Hepatocyte (in vitro differentiated cells): ENCODE measurements at places on chromosomes 4 and X. TPM values are rescaled to one million over a fixed set of nuclear protein-coding genes. Genes with fewer than 3 reads are reported as not detected.
A peak's percentile ranks its signal among the peaks of the same experiment; 100 is the strongest.

GRCh38 chr4:138805736-138806135 is 209.8 kb upstream of the NOCT start:
- no peak overlapping the region for H3K4me3 ChIP-seq
- no peak for DNase-seq
- peaks cover 16% of the 10 kb centered on the region for H3K4me1 ChIP-seq
- H3K27ac ChIP-seq, result no peak overlapping the region
- peaks cover 5% of the 10 kb centered on the region for H3K27me3 ChIP-seq
- H3K36me3 ChIP-seq, result no peaks in the 10 kb centered on the region

Gene GRK4
- 5.5 and 6.1 TPM in 2 replicates for polyA plus RNA-seq

- peaks cover 4% of the 10 kb centered on the region for H3K27me3 ChIP-seq
- DNase-seq, result peak; percentile 76
- no peak overlapping the region for H3K27ac ChIP-seq
- H3K4me1 ChIP-seq, result no peaks in the 10 kb centered on the region
These were observed 118.2 kb upstream of the KIT start for GRCh38 chr4:54539500-54540029.

- H3K4me1 ChIP-seq, result no peaks in the 10 kb centered on the region
- no peak overlapping the region for H3K27ac ChIP-seq
- no peak overlapping the region for H3K4me3 ChIP-seq
- H3K36me3 ChIP-seq, result no peaks in the 10 kb centered on the region
- H3K27me3 ChIP-seq, result no peaks in the 10 kb centered on the region
These were observed 46.3 kb downstream of the TBCK start for GRCh38 chr4:106269711-106270110.

GRCh38 chr4:5368426-5368825 is 317.1 kb downstream of the STK32B start:
- no peak overlapping the region for H3K4me3 ChIP-seq
- no peaks in the 10 kb centered on the region for H3K4me1 ChIP-seq
- H3K27me3 ChIP-seq, result no peaks in the 10 kb centered on the region
- DNase-seq, result no peak

GRCh38 chr4:3729188-3729881 is 36.9 kb upstream of the ADRA2C start:
- H3K36me3 ChIP-seq, result no peaks in the 10 kb centered on the region
- no peak overlapping the region for H3K27ac ChIP-seq
- H3K27me3 ChIP-seq, result peaks cover 15% of the 10 kb centered on the region

DNA sequence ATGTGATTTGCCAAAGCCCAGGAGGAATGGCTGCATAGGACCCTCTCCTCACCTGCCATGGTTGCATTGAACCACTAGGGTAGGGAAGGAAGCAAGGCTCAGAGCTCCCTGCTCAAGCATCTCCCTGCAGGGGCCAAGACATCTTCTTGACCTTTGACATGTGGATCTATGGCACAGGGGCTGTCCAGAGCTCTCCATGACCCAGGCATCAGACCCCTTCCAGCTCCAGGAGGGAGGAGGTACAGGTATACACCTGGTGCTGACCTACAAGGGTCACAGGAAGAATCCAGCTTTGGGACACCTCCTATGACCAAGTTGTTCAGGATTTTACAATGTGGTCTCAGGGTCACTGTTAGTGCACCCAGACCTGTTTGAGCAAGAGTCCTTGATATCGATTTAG is 23.2 kb upstream of the ASMTL start:
- H3K27ac ChIP-seq, result no peak overlapping the region
- no peaks in the 10 kb centered on the region for H3K27me3 ChIP-seq
- H3K36me3 ChIP-seq, result no peaks in the 10 kb centered on the region

DNA sequence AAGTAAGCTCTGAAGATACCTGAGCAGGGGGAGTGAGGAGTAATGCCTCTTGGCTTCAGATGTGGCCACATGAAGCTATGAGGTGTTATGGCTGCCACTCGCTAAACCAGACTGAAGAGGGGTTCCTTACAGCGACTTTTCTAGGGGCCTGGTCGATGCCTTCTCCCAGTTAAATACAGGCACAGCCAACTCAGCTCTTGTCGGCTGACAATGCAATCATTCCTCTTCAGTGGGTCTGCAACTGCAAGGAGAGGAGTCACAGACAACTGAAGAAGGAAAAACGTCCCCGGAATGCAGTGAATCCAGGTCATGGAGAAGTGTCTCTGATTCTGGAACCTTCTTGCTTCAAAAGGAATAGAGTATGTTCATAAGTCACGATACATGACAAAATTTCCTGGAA is 106.4 kb downstream of the RNF150 start:
- no peaks in the 10 kb centered on the region for H3K4me1 ChIP-seq
- no peak overlapping the region for H3K4me3 ChIP-seq
- no peaks in the 10 kb centered on the region for H3K36me3 ChIP-seq
- H3K27me3 ChIP-seq, result no peaks in the 10 kb centered on the region
- DNase-seq, result no peak
- H3K27ac ChIP-seq, result no peak overlapping the region

GRCh38 chr4:101651778-101652177 is 138.8 kb upstream of the BANK1 start:
- no peak overlapping the region for H3K27ac ChIP-seq
- H3K4me1 ChIP-seq, result no peaks in the 10 kb centered on the region
- no peaks in the 10 kb centered on the region for H3K36me3 ChIP-seq
- H3K4me3 ChIP-seq, result no peak overlapping the region
- no peaks in the 10 kb centered on the region for H3K27me3 ChIP-seq
- no peak for DNase-seq

Gene DCHS2
- 0.01 and 0.12 TPM in 2 replicates for polyA plus RNA-seq

GRCh38 chr4:128241425-128241913 is 46.1 kb downstream of the PGRMC2 start:
- H3K4me1 ChIP-seq, result no peaks in the 10 kb centered on the region
- peak overlapping the region; percentile 64 for H3K27ac ChIP-seq
- no peaks in the 10 kb centered on the region for H3K36me3 ChIP-seq
- H3K27me3 ChIP-seq, result no peaks in the 10 kb centered on the region
- H3K4me3 ChIP-seq, result no peak overlapping the region

Gene ATP8A1
- polyA plus RNA-seq, result 3.3 and 4.4 TPM in 2 replicates

Gene ZMAT1
- 1.5 and 2.3 TPM in 2 replicates for polyA plus RNA-seq

GRCh38 chrX:106935175-106935574 is 15.0 kb downstream of the CLDN2 start:
- no peak overlapping the region for H3K4me3 ChIP-seq
- no peaks in the 10 kb centered on the region for H3K36me3 ChIP-seq
- peaks cover 5% of the 10 kb centered on the region for H3K4me1 ChIP-seq
- no peak overlapping the region for H3K27ac ChIP-seq

DNA sequence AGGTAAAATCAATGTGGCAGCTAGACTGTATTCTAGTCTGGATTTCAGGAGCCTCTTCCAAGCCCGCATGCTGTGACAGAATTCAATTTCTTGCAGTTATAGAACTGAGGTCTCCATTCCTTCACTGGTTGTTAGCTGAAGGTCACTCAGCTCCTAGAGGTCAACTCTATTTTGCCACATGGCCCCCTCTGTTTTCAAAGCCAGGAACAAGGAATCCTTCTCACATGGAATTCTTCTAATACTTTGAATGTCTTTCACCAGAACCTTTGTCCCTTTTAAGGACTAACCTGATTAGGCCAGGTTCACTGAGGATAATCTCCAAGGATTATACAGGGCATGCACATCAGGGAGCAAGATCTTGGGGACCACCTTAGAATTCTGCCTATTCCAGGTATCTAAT is 23.4 kb upstream of the MMRN1 start:
- no peaks in the 10 kb centered on the region for H3K4me1 ChIP-seq
- H3K4me3 ChIP-seq, result no peak overlapping the region
- no peak for DNase-seq
- H3K27me3 ChIP-seq, result no peaks in the 10 kb centered on the region
- H3K27ac ChIP-seq, result no peak overlapping the region
- no peaks in the 10 kb centered on the region for H3K36me3 ChIP-seq

DNA sequence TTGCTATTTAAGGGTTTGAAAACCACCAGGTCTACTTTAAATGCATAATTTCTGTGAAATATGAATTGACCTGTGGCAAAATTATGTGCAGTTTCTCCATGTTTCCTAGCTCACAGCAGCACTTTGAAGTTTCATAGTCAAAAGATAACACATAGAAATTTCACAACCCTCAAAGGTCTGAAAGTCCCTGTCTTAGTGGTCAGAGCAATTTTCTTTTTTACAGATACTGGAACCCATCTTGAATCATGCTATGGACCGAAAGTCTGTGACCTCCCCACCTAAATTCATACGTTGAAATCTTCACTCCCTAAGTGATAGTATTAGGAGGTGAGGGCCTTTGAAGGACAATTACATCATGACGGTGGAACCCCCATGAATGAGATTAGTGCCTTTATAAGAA is 240.4 kb upstream of the BMP3 start:
- H3K4me3 ChIP-seq, result no peak overlapping the region
- no peak overlapping the region for H3K27ac ChIP-seq
- no peak for DNase-seq
- H3K36me3 ChIP-seq, result no peaks in the 10 kb centered on the region

- no peaks in the 10 kb centered on the region for H3K27me3 ChIP-seq
- H3K36me3 ChIP-seq, result no peaks in the 10 kb centered on the region
- DNase-seq, result no peak
- peak overlapping the region; percentile 28 for H3K27ac ChIP-seq
- H3K4me3 ChIP-seq, result no peak overlapping the region
These were observed 124.9 kb downstream of the PTTG2 start for GRCh38 chr4:38084877-38085711.

Gene NDNF
- polyA plus RNA-seq, result 13.6 and 19.5 TPM in 2 replicates

DNA sequence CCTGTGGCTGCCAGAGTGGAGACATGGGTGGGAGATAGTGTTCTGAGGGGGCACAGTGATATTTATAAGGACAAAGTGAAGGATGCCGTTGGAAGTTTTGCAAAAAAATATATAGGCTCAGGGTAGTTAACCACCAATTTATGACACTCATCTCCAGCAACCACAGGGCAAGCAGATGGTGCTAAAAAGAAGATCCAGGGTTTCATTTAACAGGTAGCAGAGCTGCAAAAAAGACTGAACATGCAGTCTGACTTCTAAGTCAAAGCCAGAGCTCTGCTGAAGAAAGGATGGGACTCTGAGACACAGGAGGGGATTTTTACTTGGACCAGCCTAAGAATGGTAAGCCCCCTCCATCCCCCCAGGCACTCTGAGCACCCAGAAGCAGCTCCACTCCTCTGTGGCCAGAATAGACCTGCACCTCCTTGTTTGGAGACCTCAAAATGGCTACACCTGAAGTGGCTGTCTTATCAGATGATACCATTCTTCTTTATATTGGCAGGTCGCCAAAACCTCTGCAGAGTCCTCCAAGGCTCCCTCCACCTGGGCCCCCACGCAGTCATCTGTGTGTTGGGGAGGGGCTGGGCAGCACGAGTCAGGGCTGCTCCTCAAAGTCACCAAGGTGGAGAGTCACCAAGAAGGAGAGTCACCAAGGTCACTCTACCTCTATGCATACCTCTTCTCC is 161.4 kb upstream of the FAM9B start:
- no peak overlapping the region for H3K27ac ChIP-seq
- H3K4me3 ChIP-seq, result no peak overlapping the region
- H3K36me3 ChIP-seq, result no peaks in the 10 kb centered on the region
- peak; percentile 11 for DNase-seq
- no peaks in the 10 kb centered on the region for H3K27me3 ChIP-seq

Gene SOWAHB
- 5.7 and 8.7 TPM in 2 replicates for polyA plus RNA-seq

- no peaks in the 10 kb centered on the region for H3K27me3 ChIP-seq
- no peak overlapping the region for H3K4me3 ChIP-seq
- H3K4me1 ChIP-seq, result no peaks in the 10 kb centered on the region
- no peak for DNase-seq
- no peak overlapping the region for H3K27ac ChIP-seq
These were observed 86.9 kb downstream of the EVC start for GRCh38 chr4:5797866-5798265.

DNA sequence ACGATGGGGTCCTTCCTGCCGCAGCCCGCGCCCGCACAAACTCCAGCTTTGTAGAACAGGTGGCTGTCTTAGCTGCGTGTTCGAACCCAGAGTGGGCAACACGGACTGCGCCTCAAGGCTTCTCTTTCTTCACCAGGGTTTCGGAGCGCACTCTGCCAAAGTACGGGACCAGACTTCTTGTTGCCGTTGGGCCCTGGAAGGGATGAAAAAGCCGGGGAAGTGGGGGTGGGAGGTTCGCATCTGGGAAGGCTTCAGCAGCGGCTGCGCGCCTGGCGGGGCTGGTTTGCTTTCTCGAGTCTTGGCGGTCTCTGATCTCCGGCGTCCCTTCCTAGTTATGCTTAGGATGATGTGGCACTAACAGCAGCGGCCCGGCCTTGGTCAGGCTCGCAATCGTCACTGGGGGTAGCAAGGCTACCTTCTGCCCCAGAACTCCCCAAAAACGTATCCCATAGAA is 673 bp downstream of the PARM1 start:
- peaks cover 12% of the 10 kb centered on the region for H3K4me1 ChIP-seq
- no peaks in the 10 kb centered on the region for H3K27me3 ChIP-seq
- H3K36me3 ChIP-seq, result no peaks in the 10 kb centered on the region
- peak overlapping the region; percentile 72 for H3K4me3 ChIP-seq
- peak; percentile 48 for DNase-seq
- peak overlapping the region; percentile 86 for H3K27ac ChIP-seq

- DNase-seq, result no peak
- no peaks in the 10 kb centered on the region for H3K27me3 ChIP-seq
- H3K4me1 ChIP-seq, result no peaks in the 10 kb centered on the region
- no peak overlapping the region for H3K27ac ChIP-seq
- H3K4me3 ChIP-seq, result no peak overlapping the region
These were observed 241.8 kb downstream of the DTHD1 start for GRCh38 chr4:36523182-36523581.

Gene QRFPR
- not detected in 2 replicates for polyA plus RNA-seq

- H3K36me3 ChIP-seq, result no peaks in the 10 kb centered on the region
- no peaks in the 10 kb centered on the region for H3K4me1 ChIP-seq
- H3K4me3 ChIP-seq, result no peak overlapping the region
- no peaks in the 10 kb centered on the region for H3K27me3 ChIP-seq
- no peak overlapping the region for H3K27ac ChIP-seq
These were observed 18.7 kb upstream of the RBMX start for GRCh38 chrX:136899221-136899620.

DNA sequence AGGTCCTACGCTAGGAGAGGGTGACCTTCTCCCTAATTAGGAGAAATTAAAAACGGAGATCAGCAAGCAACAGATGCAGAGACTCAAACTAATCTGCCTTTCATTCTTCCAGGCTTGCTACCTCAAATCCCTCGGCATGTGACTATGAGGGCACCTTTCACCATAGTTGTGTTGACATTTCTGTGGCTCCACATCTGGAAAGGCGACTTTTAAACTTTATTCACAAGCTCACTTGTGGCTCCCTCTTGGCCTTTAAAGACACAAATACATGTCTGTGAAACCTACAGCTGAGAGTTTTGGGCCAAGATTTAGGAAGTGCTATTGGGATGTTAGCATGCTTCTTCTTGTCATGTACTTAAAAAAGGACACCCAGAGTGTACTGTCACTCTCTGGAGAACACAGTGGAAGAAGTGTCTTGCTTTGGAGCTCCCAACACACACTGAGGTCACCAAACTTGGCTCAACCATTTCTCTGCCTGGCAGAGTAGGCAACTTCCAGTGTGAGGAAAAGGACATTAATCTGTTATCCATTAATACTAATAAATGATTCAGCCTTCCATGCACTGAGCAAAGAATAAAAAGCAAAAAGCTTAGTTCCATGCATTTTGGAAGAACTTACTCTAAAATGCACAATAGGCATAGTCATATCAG is 60.1 kb downstream of the LDB2 start:
- no peak overlapping the region for H3K27ac ChIP-seq
- no peaks in the 10 kb centered on the region for H3K27me3 ChIP-seq
- DNase-seq, result no peak
- no peaks in the 10 kb centered on the region for H3K36me3 ChIP-seq

- no peaks in the 10 kb centered on the region for H3K27me3 ChIP-seq
- no peaks in the 10 kb centered on the region for H3K4me1 ChIP-seq
- H3K36me3 ChIP-seq, result no peaks in the 10 kb centered on the region
- no peak overlapping the region for H3K4me3 ChIP-seq
These were observed 25.1 kb upstream of the PLAC8 start for GRCh38 chr4:83139514-83140156.

- no peaks in the 10 kb centered on the region for H3K4me1 ChIP-seq
- H3K27ac ChIP-seq, result no peak overlapping the region
- no peak overlapping the region for H3K4me3 ChIP-seq
These were observed 20.0 kb downstream of the NDP start for GRCh38 chrX:43953218-43953617.
